ENCODE measurements at places on chromosomes 7 and 10.
A peak's percentile ranks its signal among the peaks of the same experiment; 100 is the strongest.

GRCh38 chr7:126040114-126041045 is 1110.8 kb upstream of the POT1 start:
- no peak for DNase-seq

DNA sequence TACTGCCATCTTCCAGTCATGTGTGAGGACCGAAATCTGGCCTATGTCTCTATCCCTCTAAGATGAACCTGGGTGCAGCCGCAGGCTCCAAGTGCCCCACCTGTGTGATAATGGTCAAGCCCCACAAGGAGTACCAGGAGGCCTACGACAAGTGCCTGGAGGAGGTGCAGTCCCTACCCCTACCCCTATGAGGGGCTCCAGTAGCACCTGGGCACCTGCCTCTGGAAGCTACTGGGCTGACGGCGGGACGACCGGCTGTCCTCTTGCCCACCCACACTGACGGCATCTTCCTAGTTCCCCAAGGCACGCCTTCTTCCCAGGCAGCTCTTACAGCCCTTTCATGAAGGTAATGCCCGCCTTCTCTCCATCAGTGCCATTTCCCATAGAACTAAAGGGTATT is 47.4 kb downstream of the HOXA1 start:
- DNase-seq: no peak

DNA sequence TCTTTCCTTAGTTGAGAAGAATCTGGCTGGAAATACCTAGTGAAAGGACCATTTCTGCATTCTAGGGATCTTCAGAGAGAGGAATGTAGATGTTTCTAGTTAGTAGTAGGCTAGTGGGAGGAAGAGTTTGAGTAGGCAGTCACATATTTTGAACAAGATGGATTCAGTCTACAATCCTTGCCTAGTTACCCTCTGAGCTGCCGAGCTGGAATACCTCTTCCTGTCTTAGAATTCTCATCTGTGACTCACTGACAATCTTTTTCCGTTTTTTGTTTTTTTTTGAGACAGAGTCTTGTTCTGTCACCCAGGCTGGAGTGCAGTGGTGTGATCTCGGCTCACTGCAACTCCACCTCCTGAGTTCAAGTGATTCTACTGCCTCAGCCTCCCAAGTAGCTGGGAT is 30.7 kb upstream of the PLPP4 start:
- no peak for DNase-seq

DNA sequence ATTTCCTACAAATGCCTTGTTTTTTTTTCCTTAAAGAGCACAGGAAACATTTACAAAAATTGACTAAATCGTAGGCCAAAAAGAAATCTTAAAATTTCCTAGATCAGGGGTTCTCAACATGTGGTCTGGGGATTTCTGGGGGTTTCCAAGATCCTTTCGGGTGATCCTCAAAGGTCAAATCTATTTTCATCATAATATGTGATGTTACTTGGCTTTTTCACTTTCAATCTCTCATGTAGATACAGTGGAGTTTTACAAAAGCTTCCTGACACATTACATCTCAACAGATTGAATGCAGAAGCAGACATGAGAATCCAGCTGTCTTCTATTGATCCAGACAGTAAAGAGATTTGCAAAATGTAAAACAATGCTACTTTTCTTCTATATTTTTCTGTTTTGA is 497.3 kb downstream of the INHBA start:
- DNase-seq: no peak

DNA sequence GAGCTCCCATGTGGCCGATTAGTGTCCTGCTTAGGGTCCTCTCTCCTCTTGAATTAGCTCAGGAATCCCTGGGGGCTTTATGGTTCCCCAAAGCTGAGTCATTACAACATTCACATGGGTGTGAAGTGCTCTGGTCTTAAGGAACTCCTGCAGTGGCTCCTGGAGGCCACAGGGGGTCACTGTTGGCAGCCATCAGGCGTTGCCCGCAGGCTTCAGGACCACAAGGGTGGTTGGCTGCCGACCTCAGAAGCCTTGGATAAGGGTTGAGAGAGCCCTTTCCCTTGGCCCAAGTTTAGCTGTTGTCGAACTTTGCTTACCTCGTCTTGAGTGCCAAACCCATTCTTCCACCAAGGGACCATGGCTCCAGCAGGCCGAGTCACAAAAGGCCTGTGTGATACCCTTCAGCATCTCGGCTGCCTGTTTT is 61.7 kb downstream of the SH2D4B start:
- DNase-seq: peak; percentile 49

DNA sequence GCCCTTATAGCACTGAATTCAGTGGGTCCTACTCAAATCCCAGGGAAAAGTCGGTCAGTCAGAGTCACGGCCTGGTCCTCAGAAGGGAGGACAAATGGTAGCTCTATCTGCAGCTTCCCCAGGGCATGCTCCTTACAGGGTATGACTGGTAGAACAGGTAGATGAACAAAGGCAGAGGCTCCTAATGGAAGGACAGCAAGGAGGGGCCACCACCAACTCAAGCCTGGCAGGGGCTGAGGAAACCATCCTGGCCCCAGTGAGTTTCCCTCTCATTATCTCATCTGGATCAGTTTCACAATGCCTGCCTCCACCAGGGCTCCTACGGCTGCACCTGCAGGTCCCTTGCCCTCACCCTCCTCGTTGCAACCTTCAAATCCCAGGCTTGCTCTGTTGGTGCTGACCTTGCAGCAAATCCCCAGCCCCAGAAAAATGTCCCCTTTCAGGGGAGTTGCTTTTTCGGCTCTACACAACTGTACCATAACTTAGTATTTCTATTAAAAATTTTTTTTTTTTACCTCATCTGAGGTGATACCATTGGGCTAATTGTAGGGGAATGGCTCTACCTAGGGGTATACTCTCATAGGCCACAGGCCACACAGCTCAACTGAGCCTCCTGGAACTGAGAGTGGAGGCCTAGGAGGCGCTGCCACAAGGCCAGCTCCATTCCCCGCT is 2.4 kb upstream of the MYO1G start:
- DNase-seq: peak; percentile 61

DNA sequence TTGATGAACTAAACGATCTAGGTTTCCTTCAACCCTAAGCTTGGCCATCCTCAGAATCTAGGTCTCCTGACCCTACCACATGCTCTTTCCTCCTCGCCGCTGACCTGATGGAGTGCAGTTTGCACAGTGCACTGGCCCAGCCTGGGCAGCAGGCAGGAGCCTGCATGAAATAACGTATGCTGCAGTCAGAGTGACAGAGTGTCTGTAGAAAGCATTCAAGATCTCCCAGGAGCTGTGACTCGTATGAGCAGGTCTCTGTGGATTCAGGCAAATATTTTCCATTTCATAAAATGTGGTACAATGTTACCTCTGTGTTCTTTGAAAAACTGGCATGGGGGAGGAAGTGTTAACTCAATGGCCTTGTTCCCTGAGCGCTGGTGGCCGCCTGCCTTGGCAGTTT is 441.8 kb downstream of the RPS24 start:
- DNase-seq: no peak

- DNase-seq: no peak
Measured at GRCh38 chr7:22338877-22339276, 18.1 kb downstream of the RAPGEF5 start.

- no peak for DNase-seq
Measured at GRCh38 chr7:22406715-22407114, 49.8 kb upstream of the RAPGEF5 start.

DNA sequence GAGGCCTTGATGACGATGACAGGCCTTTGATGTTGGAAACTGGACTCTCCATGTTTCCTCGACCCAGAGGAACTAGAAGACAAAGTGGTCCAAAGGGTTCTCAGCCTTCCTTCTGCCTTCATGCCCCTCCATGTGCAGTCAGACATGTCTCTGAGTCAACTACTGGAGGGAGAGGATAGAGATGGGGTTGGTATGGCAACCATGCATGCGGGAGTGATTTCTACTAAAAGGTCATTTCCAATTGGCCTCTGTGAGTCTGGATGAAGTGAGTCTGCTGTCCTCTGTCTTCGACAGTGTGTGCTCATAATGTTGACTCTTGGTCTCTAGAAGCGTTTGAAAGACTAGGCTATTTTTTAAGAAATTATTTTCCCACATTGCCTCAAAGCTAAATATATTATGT is 29.2 kb downstream of the STK17A start:
- no peak for DNase-seq

DNA sequence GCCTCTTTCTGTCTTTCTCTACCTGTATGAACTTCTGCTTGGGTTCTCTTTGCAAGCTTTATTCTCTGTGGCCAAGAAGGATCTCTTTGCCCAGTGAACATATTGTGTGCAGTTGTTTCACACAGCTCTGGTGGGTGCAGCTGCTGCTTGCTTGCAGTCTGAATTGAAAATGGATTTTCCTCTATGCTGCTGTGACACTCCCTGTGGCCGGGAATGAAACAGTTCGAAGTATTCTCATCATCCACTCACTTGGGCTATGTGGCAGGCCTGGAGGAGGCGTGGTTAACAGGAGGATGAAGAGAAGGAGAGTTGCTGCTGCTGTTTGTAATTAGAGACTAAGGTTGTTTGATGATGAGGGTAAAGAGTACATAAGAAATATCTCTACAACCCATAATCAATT is 28.4 kb upstream of the ITGA8 start:
- no peak for DNase-seq

GRCh38 chr7:118657391-118658005 is 433.0 kb downstream of the ANKRD7 start:
- DNase-seq: no peak

DNA sequence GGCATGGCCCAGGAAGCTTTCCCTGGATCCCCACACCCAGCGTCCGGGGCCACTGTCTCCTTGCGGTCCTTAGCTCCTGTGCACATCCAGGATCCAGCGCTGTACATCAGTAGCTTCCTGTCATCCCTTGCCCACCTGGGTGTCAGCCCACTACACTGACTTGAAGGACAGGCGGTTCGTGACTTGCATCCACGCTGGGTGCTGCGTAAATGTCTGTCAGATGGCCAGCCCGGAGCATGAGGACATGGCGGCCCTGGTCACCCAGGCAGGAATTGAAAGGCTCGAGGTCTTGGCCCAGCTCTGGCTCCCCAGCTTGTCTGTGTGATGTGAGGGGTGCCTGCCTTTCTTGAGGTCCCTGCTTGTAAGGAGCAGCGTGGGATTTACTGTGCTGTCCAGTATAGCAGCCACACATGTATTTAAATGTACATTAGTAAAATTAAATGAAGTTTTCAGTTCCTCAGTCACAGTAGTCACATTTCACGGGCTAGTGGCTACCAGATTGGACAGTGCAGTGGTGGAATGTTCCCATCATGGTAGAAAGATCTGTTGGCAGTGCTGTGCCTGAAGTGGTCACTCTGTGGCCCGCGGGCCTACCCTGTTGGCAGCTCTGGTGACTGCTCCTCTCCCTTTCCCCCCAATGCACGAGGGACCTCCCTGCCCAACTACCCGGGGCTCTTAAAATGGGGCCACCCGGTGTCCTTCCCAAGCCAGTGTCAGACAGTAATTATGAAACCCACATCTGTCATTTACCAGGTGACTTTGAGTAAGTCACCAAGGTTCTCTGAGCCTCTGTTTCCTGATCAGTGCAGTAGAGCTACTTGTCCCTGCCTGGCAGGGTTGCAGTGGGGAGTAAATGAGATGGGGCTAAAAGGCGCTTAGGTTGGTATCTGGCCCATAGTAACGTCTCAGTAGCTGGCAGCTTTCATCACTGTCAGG is 97.8 kb upstream of the PPIF start:
- no peak for DNase-seq

DNA sequence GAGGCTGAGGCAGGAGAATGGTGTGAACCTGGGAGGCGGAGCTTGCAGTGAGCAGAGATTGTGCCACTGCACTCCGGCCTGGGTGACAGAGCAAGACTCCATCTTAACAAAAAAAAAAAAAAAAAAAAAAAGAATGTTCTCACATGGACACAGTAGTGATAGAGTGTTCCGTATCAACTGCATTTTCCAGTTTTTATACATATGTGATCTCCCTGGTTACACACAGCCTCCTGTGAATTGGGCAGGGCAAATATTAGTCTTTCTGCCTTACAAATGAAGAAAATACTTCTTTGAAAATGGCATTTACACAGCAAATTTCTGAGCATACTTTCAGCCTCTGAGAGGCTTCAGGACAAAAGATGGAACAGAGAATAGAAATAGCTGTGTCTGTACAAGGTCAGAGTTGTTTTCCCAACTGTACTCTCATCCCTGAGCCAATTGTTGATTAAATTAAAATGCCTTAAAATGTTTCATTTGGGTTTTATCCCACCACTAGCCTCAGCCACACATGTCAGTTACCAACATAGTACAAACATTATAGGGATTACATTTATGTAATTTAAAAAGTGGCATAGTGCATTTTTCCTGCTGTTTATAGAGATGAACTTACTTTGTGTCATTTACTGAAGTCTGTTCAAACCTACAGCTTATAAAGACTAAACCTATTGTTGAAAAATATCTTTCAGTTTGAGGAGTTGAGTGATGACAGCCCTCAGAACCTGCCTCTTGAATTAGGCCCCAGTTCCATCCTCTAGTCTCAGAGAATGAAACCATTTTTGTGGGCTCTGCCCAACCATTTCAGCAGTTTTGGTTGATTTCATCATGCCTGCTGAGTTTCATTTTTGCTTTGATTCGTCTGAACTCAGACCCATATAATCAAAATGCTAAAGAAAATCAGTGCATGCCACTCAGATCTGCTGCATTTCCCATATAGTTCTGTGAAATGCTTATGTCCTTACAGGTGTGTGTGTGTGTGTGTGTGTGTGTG is 609.4 kb upstream of the C7orf33 start:
- DNase-seq: no peak

DNA sequence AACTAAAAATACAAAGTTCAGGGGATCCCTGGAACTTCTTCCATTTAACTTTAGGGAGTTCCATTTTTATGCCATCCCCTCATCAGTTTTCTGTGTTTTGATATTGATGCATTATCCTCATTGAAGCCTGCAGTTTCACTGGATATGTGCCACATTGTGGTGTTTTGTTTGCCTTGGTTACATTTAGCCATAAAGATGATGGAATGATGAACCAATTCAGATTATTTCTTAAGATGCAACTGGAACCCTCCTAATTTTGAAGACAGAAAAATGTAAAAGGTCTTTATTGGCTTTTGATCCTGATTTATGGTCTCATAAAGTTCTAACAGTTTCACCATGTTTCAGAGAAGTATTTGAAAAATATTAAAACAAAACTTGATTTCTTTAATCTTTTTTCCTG is 314.2 kb upstream of the KLF6 start:
- no peak for DNase-seq

DNA sequence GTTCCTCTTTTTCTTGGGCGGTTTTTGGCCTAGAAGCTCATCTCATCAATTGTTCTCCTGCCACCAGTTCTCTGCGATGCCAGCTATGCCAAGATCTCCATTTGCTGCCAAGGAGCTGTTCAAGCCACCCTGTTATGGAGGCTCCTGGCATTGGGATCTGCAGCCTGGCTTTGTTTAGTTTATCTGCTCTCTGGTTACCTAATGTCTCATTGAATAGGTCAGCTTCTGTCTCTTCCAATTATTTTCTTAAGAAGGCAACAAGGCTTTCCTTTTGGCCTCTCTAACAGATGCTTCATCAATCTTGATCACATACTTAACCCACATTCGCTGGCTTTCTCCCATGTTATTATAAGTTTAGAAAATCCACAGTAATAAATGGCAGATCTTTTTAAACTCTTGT is 20.6 kb upstream of the SDK1 start:
- DNase-seq: no peak

- no peak for DNase-seq
Measured at GRCh38 chr10:47346581-47347302, 1.4 kb upstream of the RBP3 start.

Measured in Jurkat, Clone E6-1 (cell line).